Uterus (tissue), 4 donors: ENCODE measurements at places on chromosomes 11 and 22.

DNA sequence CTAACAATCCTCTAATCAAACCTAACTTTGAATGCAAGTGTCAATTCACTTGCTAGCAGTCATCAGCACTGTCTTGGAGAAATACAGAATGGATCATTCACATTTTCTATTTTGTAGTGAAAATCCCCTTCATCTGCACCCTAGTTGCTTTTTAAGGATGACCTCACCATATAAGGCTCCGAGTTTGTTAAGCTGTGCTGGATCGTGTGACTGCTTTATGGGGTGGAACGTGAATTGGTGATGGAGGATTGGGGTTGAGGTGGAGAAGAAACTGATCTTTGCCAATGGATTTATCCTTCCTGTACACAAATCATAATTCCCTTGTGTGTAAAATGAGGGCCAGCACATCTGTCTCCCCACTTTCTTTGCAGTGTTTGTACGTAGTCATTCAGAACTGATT is 85.6 kb upstream of the TBCEL start:
- DNase-seq, result no peak

DNA sequence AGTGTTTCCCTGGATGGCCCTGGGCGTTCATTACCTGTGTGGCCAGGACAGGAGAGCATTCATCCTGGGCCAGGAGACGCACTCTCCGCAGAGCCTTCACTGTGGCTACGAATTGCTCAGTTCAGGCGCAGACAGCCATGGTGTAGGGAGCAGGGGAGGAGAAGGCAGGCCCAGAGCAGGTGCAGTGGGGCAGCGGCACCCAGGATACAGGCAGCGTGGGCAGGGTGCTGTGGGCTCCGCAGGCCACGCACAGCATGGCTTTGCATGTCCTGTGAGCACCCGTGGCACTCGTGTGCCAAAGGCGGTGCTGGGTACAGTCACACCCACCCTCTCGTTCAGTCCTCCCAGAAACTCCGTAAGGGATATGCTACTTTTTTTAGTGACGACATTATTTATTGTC is 124.2 kb upstream of the B3GAT1 start:
- peak; percentile 4 for DNase-seq

- no peak for DNase-seq
These were observed 2.6 kb downstream of the CSF2RB start for GRCh38 chr22:36916034-36916433.

- no peak for DNase-seq
These were observed 4.6 kb downstream of the SNAP29 start for GRCh38 chr22:20863366-20863765.

- no peak for DNase-seq
These were observed 1.1 kb downstream of the SYT7 start for GRCh38 chr11:61579676-61580270.

DNA sequence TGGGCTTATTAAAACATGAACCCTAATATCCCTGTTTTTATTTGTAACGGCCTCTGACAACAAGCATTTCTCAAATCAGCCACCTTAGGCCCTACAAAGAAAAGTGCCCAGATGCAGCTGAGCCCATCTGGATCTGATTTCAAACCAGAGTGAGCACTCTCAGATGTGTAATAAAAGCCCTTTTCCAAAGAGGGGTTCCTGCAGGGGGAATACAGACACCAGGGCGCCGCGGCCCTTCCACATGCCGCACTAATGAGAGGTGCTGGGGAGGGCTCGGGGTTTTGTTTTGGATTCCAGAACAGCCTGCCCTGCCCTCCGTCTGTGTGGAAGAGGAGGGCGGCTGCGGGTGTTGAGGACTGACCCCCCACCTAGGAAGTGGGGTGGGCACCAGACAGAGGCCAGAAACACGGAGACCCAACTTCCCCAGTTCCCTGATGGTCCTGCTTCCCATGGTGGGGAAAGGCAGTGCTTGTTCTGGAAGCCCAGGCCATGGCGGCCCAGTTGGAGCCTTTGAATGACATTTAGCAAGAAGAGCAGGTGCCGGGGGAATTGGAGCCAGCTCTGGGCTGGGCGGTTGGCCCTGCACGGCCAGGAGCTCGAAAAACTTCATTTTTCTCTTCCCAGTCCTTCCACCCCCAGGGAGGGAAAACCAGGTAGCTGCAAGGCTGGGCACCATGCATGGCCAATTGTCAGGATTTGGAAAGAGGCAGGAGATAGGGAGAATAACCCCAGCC is 63.7 kb downstream of the MACROD1 start:
- no peak for DNase-seq

DNA sequence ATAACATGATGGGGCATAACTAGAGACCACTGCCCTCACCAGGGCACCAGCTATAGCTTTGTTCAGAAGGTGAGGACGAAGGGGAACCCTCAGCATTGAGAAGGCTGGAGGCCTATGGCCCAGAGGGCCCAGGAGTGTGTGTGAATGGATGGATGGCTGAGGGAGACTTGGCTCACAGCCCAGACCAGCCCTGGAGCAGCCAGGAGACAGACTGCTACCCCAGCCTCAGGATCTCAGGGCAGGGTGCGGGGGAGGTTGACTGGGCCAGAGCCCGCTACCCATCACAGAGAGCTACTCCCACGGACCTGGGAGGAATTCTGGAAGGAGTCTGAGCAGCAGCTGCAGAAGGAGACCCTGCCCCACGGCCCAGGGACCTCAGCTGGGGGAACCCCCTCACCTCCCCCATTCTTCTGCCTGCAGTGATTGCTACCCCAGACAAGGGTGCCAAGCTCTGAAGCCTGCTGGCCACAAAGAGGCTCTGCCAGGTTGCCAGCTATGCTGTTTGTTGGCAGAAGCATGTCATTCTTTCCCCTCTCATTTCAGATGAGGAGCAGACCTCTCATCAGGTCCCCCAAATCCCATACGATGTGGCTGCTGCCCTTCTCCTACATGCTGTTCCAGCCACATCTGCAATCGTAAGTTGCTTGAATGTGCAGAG is 5.4 kb upstream of the CSDC2 start:
- DNase-seq, result peak; percentile 59

DNA sequence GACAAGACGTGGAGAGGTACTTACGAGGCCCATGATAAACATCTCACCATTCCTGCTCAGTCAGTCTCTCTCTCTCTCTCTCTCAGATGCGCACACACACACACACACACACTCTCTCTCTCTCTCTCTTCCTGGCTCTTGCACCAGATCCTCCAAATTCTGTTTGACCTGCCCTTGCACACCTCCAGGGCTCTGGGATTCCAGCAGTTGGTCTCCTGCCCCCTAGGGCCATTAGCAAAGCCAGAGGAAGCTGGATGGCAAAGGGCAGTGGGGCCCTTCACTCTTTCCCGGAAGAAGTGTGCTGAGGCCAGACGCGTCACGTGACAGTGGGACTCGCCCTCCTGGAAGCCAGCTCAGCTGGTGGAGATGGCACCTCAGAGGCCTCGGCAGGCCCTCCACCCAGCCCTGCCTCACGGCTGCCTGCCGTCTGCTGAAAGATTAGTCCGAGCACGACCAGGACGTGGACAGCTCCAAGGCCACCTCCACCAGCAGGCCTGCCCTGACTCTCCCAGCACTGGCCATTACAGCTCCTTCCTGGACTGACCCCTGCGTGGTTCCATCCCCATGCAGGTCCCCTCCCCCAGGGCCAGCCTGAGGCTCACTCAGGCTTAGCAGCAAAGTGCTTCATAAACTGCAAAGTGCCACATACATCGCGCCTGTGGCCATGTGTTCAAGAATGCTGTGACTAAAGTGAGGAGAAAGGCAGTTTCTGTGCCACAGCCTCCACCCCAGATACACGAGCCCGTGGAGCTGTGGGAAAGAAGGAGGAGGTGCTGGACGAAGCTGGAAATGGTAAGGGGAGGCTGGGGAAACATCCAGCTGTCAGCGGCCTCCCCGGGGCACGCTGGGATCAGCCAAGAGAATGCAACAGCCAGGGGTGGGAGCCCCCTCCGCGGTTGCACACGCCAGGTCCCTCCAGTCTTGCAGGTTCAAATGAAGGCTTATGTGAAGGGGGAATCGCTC is 3.7 kb downstream of the PDGFB start:
- no peak for DNase-seq

DNA sequence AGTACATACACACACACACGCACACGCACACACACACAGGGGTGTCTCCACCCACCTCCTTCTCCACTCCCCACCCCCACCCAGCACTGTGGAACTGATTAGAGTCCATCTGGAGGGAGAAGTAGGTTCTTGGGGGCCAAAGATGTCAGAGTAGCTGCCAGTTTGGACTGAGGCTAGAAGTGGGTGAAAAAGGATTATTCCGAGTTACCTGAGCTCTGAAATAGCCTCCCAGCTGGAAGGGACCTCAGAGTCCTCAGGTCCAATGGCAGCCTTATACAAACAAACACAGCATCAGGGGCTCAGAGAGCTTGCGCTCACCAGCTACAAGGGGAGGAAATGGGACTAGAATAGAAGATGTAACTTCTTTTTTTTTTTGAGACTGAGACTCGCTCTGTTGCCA is 20.8 kb downstream of the IL10RA start:
- DNase-seq, result no peak

DNA sequence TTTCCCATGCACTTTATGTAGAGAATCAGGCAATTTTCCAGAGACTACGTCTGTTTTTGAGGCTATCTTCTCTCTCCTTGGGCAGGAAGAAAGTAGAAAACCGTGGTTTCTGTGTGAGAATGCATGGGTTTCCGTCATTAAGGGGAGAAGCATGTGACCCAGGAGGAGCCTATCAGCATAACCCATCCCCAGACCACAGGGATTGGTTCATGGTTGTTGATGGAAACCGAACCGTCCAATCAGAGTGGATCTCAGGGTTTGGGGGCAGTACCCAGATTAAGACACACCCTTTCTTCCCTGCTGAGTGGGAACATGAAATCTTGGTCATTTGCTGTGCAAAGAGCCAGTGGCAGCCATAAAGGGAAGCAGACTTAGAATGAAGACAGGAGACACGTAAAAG is 517.8 kb downstream of the MN1 start:
- DNase-seq, result no peak

GRCh38 chr11:132082566-132082965 is 712.2 kb downstream of the NTM start:
- no peak for DNase-seq

GRCh38 chr11:35583126-35583525 is 35.1 kb upstream of the FJX1 start:
- no peak for DNase-seq

DNA sequence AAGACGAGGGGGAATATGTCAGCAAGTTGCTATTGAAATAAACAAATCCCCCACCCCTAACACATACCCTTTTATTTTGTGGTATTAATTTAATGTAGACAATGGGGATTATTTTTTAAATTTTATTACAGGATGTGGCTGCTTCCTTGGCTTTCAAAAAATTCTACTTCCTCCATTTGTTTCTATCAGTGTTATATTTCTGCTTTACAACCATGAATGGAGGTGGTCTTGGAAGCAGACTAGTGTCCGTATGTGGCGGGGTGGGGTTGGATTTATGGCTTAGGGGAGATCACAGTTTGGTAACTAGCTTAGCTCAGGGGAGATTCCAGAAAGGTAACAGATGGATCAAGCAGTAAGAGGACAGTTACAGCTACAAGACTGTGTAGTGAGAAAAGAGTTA is 39.3 kb upstream of the PICALM start:
- DNase-seq, result no peak

DNA sequence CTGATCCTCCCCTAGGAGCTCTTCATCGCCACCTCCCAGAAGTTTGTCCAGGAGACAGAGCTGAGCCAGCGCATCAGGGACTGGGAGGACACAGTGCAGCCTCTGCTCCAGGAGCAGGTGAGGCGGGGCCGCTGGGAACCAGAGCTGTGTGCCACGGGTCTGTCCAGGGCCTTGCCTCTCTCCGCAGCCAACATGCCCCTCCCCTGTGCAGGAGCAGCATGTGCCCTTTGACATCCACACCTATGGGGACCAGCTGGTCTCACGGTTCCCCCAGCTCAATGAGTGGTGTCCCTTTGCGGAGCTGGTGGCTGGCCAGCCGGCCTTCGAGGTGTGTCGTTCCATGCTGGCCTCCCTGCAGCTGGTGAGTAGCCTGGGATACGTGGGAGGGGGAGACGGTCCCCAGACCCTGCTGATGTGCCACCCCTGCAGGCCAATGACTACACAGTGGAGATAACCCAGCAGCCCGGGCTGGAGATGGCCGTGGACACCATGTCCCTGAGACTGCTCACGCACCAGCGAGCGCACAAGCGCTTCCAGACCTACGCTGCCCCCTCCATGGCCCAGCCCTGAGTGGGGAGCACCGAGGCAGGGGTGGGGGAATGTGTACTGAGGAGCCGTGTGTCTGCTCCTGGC is 2.5 kb downstream of the SCO2 start:
- DNase-seq, result no peak

GRCh38 chr11:9688716-9689511 is 25.0 kb downstream of the SWAP70 start:
- no peak for DNase-seq

GRCh38 chr11:68014157-68014946 is 4.2 kb downstream of the ALDH3B1 start:
- peak; percentile 55 for DNase-seq

GRCh38 chr11:113387605-113388211 is at the start of gene ANKK1:
TSS of gene ANKK1 (plus strand) at chr11:113387779. CDS start at chr11:113387885, 106 bp downstream.
- no peak for DNase-seq

DNA sequence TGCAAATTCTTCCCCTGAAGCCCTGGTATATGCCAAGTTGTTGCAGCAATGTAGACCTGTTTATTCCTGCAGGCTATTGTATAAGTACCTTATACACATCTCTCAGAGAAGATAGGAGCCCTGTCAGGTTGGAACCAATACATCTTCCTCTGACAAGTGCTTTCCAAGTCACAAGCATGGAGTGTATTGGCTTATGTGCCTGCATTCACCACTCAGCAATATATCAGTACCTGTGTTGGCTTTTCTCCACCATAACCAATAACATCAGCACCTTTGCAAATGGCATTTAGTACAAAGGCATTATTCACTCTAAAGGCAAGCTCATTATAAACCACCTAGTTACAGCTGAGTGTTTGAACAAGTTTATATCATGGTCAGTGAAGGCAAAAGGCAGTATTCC is 611.7 kb upstream of the CNTN5 start:
- DNase-seq, result no peak

- no peak for DNase-seq
These were observed 50.2 kb downstream of the IGF2 start for GRCh38 chr11:2088746-2089535.

DNA sequence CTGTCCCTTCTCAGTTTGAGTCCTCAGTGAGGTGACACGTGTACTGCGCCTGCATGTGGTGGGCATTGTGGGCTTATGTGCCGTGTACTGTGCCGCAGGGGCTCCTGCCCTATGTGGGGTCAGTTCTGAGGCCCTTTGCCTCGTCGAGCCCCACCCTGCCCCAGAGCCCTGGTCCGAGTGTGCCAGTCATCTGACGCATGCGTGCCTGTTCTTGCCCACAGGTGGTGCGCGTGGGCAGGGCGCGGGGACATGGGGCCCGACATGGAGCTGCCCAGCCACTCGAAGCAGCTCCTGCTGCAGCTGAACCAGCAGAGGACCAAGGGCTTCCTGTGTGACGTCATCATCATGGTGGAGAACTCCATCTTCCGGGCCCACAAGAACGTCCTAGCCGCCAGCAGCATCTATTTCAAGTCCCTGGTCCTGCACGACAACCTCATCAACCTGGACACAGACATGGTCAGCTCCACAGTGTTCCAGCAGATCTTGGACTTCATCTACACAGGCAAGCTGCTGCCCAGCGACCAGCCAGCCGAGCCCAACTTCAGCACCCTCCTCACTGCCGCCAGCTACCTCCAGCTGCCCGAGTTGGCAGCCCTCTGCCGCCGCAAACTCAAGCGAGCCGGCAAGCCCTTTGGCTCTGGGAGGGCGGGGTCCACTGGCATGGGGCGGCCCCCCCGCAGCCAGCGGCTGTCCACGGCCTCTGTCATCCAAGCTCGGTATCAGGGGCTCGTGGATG is 22.3 kb upstream of the TMEM191C start:
- no peak for DNase-seq
